RCC 7860 (cell line): ENCODE measurements at places on chromosomes 7 and 10.

GRCh38 chr7:26198133-26198780 lies 2.3 kb downstream of the HNRNPA2B1 start:
- DNase-seq: peak; percentile 40

- DNase-seq: peak; percentile 97
Measured at GRCh38 chr7:116630932-116631671, 40.9 kb upstream of the MET start.

DNA sequence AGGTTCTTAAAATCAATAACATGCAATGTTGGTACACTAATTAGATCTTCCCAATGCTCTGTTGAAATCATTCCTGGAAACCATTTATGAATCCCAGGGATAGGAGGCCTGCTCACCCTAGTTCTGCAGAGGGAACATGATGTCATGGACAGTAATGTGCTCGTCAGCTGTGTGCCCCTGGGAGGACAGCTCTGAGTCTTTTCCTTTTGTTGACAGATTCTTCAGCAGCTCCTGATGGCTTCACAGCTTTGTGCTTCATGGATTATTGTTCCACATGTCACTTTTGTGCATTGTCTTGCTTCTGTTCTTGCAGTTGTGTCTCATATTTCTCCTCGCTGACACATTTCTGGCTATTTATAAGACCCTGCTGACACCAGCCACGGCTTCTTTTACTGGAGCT lies 367.5 kb downstream of the CCSER2 start:
- no peak for DNase-seq

DNA sequence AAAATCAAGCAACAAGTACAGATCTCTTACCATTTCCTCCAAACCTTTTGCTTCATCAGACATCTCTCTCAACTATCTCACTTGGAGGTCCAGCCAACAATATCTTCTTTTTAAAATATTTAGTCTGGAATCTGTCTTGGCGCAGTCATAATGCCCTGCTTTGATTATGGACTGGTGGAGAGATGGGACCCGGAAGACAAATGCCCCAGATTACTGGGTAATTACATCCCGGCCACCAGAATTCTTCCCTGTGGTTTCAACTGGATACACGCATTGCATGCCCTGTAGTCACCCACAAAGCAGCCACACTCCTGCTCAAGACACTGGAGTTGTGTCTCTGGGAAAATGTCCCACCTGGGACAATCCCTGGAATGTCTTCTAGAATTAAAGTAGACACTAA lies 65.5 kb downstream of the BPGM start:
- DNase-seq: peak; percentile 81

- no peak for DNase-seq
Measured at GRCh38 chr10:75540357-75540966, 109.0 kb downstream of the LRMDA start.

DNA sequence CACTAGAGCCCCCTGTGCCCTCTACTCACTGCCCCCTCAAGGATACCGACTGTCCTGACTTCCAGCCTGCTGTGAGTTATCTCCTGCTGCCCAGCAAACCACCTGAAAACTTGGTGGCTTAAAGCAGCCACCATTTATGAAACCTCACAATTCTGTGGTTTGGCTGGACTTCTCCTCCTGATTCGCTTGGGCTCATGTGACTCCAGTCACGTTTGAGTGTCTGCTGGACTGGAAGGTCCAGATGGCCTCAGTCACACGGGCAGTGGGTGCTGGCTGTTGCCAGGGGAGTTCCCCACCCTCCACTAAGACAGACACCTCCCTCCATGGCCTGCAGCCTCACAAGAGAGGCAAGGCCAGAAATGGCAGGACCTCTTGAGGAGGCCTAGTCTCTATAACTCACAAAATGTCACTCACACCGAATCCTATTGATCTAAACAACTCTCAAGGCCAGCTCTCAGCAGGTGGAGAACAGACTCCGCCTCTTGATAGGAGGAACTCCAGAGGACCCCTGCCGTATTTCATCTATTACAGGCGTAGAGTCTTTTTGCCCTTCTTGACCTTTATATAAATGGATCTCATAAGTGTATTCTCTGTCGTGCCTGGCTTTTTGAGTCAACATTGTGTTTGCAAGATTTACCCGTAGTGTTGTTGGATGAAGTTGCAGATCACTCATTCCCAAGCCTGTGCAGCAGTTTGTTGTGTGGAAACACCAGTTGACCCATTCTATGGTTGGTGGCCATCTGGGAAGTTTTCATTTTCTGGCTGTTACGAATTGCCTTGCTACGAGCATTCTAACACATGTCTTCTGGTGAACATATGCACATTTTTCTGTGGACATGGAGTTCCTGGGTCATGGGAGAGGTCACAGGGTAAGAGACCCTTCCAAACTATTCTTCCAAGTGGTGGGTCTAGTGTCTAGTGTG lies 48.3 kb downstream of the ZMIZ1 start:
- DNase-seq: peak; percentile 46

- DNase-seq: no peak
Measured at GRCh38 chr7:158536871-158537515, 50.6 kb downstream of the PTPRN2 start.

- DNase-seq: no peak
Measured at GRCh38 chr10:116760919-116761318, 18.6 kb upstream of the HSPA12A start.

DNA sequence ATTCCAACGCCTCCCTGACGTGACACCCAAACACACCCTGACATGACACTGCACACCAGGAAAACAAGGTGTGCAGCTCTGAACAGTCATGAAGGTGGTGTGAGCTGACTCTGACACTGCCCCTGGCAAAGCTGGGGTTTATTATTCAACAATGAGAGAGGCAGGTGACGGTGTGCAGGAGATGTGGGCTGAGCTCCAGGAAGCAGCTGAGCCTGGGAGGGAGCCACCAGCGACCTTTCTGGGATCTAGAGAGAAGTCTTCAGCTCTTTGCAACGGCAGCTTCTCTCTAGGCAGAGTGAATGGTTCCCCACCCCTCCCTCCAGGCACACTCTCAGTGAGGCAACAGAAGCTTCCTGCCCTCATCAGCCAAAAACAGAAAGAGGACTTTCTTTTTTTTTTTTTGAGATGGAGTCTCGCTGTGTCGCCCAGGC lies 65.6 kb downstream of the SH3PXD2A start:
- no peak for DNase-seq

DNA sequence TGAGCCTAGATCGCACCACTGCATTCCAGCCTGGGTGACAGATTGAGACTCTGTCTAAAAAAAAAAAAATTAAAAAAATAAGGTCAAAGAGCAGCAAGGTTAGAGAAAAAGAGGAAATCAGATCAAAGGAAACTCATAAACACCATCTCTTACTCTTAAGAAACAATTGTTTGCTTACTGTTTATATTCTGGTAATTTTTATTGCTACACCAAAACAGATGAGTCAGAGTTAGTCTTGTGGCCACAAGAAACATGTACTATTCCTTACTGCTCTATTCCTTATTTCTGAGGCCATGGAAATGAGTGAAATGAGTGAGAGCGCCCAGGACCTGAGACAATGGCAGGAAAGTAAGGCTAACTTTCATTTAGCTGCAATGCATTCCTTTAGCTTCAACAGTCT lies 387.3 kb downstream of the HPSE2 start:
- DNase-seq: no peak

DNA sequence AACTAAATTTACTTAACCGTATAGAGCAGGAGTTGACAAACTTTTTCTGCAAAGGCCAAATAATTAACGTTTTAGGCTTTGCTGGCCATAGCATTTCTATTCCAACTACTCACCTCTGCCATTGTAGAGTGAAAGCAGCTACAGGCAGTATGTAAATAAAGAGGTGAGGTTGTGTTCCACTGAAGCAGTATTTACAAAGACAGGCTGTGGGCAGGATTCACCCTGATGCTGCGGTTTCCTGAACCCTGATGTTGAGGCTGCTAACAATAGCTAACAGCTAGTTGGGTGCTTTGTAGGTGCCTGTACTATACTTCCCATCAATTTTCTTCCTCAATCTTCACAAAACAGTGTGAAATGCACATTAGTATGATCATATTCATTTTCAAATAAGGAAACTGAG lies 47.0 kb upstream of the LAMB1 start:
- DNase-seq: no peak

- no peak for DNase-seq
Measured at GRCh38 chr7:77284005-77284404, 84.4 kb upstream of the FGL2 start.

DNA sequence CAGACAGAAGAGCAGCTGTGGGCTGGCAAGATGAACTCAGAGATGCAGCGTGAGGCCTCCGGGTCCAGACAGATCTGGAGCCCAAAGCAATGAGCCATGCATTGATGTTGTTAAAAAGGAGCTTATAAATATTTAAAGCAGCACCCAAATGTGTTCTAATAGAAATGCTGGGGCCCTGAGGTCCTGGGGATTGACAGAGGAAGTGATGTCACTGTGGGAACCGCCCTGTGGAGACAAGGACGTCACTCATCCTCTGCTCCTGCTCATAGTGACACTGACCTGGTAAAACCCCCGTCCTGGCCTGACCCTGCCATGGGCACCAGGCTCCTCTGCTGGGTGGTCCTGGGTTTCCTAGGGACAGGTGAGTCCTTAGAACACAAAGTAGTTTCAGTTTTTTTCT lies 197.0 kb upstream of the PRSS58 start:
- no peak for DNase-seq

GRCh38 chr7:142805350-142806021 lies 34.7 kb downstream of the PRSS2 start:
- no peak for DNase-seq

- no peak for DNase-seq
Measured at GRCh38 chr10:48468866-48469511, 135.9 kb downstream of the ARHGAP22 start.

DNA sequence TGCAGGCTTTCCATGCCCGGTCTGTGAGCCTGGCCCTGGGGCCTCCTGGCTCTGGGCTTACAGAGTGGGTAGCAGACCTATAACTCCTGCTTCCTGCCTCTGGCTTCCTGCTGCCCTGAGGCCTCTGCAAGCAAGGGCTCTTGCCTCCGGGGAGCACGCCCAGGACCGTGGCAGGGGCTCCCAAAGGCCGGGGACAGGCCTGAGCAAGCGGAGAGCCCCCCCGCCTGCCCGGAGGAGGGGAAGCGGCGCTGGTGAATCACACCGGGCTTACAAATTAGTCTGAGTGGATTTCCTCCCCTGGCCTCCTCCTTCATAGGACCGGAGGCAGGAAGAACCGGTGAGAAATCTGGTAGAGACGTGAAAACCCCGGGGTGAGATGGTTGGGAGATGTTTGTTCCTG lies 1.5 kb upstream of the MYL10 start:
- DNase-seq: peak; percentile 90
